ENCODE measurements at places on chromosomes 12 and 14.
A peak's percentile ranks its signal among the peaks of the same experiment; 100 is the strongest.

DNA sequence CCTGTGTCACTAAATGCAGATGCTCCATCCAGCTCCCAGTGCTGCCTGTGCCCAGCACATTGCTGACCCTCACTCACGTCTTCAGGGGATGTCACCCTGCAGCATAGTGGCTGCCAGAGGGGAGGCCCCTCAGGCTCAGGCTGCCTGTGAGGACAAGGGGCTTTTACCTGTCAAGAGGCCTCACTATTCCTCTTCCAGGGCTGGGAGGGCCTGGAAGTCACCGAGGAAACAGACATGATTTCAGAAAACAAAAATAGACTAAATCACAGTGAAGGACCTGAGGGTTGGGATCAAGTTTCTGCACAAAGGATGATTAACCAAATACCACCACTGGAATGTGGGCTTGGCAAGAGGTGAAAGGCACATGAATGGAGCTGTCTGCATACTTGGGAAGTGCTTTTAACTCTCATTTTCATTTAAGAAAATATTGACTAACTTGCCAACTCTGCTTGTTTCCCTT lies 1202.3 kb downstream of the BCL11B start:
- DNase-seq: peak; percentile 73

- no peak for DNase-seq
Measured at GRCh38 chr12:132788375-132789098, 26.9 kb upstream of the ANKLE2 start.

DNA sequence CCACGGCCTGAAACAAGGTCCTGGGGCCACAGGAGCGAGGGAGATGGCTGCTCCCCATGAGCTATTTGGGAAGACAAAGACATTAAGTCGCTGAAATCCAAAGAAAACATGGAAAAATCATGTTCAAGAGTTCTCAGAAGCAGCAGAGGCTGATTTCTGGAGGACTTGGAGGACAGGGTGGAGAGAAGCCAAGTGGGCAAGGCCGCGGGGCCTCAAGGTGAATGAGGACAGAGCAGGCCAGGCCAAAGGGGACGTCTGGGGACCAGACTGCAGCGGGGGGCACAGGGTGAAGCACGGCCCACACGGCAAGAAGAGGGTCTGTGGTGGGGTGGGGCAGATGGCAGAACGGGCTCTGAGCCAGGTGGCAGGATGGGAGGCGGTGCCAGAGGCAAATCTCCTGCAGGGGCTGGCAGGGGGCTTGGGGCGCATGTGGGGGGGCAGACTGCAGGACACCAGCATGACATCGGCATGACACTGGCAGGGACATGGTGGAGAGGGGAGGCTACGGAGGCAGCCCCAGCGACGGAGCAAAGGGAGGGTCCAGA lies 48.9 kb downstream of the RNF34 start:
- DNase-seq: no peak

GRCh38 chr12:122908915-122909314 lies 13.0 kb upstream of the VPS37B start:
- no peak for DNase-seq

DNA sequence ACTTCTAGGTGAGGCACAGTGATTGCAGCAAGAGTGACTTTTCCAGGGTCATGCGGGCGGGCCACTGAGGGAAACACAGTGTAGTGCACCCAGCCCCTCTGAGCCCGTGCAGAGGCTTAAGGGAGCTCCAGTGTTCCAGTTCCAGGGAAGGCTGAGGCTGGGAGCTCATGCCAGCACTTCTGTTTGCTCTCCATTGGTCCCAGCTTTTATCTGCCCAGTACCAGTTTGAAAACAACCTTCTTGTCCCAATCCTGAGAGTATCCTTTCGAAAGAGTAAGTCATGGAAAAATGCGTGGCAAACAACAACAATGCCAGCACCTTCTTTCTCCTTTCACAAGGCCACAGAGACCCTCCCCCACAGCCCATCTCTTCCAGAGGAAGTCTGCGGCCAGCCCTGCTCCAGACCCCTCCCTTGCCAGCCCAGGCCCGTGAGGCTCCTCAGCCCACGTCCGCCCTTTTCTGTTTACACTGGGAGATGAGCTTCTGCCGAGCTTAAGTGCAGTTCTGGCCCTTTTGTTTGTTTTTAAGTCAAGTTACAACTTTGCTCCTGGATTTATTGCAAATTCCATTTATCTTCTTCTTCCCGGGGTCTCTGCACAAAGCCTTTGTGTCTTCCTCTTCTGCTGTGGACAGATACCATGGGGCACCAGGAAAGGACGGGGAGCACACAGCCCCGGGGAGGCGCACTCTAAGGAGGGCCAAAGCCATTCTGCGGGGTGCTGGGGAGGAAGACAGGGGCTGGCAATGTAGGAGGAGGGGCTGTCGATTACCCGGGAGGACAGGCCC lies 185.6 kb downstream of the ZFP36L1 start:
- DNase-seq: peak; percentile 83

DNA sequence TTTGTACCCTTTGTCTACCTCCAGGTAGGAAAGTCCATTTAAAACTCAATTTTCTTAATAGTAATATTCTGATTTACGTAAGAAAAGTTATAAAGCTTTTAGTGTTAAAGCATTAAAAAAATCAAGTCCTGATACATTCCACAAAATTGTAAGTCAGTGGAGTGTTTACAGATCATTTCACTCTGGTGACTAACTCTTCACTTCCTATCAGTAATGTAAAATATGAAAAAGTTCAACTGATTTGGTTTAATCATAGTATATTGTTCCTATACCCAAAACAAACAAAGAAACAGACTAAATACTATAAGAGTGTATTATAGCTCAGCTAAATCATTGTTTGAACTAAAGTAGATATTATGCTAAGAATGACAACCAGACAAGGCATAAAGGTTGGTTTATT lies 85.9 kb downstream of the VEZT start:
- DNase-seq: no peak

DNA sequence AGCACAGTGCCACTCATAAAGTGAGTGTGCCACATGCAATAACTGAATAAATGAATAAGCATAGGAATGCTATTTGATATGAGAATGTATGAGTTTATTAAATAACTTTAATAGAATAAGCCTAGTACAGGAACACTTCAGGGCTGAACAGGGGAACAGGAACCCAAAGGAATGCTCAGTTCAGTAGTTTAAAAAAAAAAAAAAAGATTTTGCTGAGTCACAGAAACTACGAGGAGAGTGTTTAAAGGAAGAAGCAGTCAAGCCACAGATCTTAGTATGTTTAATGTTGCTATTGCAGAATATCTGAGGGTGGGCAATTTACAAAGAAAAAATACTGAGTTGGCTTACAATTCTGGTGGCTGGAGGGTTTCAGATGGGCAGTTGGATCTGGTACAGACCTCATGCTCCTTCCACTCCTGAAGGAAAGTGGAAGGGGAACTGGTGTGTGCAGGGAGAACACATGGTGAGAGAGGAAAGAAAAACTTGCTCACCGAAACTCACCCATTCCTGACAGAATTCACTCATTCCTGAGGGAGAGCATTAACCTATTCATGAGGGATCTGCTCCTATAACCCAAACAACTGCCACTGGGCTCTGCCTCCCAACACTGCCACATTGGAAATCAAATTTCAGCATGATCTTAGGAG lies 880.3 kb upstream of the MGAT4C start:
- no peak for DNase-seq

DNA sequence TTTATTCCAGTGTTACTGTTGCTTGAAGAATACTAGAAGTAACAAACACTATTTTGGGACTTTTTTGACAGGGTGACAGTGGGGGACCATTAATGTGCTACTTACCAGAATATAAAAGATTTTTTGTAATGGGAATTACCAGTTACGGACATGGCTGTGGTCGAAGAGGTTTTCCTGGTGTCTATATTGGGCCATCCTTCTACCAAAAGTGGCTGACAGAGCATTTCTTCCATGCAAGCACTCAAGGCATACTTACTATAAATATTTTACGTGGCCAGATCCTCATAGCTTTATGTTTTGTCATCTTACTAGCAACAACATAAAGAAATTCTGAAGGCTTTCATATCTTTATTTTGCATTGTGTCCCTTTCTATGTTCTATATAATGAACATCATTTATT lies 44.5 kb downstream of the TMPRSS12 start:
- no peak for DNase-seq

- no peak for DNase-seq
Measured at GRCh38 chr14:29865299-29865698, 62.3 kb downstream of the PRKD1 start.

GRCh38 chr12:52636592-52637258 lies 15.3 kb downstream of the KRT2 start:
- no peak for DNase-seq

DNA sequence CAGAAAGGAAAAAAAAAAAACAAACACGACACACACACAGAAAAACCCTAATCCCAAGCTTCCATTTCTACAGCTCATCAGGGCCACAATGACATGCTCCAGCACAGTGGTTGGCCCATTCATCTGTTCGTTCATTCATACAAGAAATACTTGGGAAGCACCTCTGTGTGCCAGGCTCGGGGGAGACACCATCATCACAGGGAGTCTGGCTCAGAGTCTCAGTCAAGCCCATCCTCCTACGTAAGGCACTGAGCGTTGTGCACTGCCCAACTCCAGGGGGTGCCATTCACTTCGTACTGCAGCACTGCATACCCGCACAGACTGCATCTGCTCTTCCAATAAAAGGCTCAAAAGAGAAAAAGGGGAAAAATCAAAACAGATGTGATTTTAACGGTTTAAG lies 15.3 kb downstream of the VPS37B start:
- peak; percentile 52 for DNase-seq

- DNase-seq: no peak
Measured at GRCh38 chr12:112905451-112906089, 1.2 kb upstream of the OAS1 start.

DNA sequence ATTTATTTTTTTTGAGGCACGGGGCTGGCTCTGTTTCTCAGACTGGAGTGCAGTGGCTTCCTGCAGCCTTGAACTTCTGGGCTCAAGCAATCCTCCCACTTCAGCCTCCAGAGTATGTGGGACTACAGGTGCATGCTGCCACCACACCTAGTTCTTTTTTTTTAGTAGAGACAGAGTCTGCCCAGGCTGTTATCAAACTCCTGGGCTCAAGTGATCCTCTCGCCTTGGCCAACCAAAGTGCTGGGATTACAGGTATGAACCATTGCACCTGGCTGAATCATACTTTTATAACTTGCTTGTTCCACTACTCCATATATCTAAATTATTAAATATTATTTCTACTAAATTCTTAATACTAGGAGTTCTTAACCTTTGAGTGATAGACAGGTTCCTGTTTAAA lies 111.6 kb downstream of the BTG1 start:
- no peak for DNase-seq

GRCh38 chr12:19450362-19450761 lies 11.1 kb downstream of the AEBP2 start:
- DNase-seq: no peak

DNA sequence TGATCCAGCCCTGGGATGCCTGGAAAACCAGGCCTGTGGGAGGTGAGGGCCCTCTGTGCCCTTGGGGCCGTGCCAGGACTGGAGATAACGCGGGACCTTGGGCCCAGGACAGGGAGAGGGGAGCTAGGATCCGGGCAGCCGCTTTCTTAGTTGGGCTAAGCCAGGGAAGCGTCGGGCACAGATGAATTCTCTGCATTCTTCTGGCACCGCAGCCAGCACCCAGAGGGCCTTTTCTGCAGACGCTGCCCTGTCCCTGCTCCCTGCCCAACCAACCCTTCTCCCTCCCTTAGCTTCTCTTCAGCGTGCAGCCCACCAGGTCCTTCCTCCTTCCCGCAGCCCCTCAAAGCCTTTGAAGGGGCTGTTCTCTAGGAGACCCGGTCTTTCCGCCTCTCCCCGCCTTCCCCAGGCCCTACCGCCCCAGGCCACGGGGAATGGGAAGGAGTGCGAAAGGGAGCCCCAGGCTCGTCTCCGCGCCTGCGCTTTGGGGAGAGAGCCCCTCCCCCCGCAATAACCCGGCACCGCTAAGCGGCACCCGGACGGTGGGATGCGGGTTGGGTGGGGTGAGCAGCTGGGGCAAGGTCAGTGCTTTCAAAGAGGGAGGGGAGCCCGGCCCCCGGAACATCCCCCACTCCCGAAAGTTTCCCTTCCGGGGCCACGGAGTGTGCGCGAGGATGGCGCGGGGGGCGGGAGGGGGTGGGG lies 663 bp downstream of the NCKAP5L start:
- DNase-seq: peak; percentile 82

GRCh38 chr12:108701779-108702441 lies 29.4 kb downstream of the CORO1C start:
- peak; percentile 74 for DNase-seq

DNA sequence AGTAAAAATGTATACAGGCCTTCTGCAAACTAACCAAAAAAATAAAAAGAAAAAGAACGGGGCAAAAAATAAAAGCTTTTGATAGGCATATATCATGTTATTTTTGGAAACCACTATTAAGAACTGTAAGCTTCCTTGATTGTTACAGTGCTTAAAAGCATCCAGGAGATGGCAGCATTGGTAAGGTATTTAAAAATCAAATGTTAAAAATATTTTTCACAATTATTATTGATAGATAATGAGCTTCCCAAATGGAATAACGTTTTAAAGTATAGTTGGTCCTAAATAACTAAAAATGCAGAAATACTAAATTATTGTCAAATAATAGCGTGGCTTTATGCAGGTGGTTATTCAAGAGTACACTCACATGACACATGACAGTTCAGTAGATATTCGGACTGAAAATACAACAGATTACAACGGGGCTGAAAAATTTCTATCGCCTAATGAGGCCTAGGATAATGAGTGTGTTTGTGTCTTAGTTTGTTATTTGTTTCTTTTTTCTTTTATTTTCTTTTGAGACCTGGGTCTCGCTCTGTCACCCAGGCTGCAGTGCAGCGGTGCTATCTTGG lies 127.2 kb upstream of the ATF7IP start:
- peak; percentile 62 for DNase-seq

- no peak for DNase-seq
Measured at GRCh38 chr14:64201296-64201695, 92.9 kb downstream of the ESR2 start.

DNA sequence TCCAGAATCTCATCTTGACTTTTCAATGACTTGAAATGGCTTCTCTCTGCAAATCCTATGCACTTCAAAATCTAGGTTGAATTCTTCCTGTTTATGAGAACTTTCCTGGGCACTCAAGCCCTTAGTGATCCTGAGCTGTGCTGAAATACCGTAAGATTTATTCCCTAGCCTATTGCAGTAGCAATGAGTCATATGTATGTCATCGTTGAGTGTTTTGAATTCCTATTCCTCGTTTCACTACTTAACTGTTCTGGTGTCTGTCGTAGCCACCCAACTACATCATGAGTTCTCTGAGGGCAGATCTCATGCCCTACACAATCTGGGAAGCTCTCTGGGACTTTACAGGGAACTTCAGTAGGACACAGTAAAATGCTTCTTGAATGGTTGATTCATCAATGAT lies 190.8 kb upstream of the TMEM132C start:
- no peak for DNase-seq

- DNase-seq: no peak
Measured at GRCh38 chr14:38310420-38310995, 54.6 kb upstream of the CLEC14A start.

GRCh38 chr14:101075025-101075800 lies 171.7 kb upstream of the RTL1 start:
- DNase-seq: no peak

DNA sequence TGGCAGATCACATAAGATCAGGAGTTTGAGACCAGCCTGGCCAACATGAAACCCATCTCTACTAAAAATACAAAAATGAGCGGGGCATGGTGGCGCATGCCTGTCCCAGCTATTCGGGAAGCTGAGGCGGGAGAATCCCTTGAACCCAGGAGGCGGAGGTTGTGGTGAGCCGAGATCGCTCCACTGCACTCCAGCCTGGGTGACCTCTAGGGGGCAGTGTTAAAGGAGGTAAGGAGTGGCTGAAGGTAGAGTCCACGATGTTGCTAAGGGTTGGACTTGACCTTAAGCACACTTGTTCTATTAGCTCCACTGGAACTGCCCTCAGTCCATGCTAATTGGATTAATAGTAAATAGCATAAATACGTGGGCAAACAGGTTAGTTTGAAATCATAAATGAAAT lies 62.4 kb upstream of the PSMC1 start:
- DNase-seq: no peak

GRCh38 chr12:94151582-94151981 lies 3.2 kb downstream of the PLXNC1 start:
- DNase-seq: no peak

Measured in lung (tissue), 17 donors.